RCC 7860 (cell line): ENCODE measurements at places on chromosomes 3 and 15.

GRCh38 chr15:90046911-90047392 is 45.8 kb downstream of the ZNF710 start:
- DNase-seq: no peak

DNA sequence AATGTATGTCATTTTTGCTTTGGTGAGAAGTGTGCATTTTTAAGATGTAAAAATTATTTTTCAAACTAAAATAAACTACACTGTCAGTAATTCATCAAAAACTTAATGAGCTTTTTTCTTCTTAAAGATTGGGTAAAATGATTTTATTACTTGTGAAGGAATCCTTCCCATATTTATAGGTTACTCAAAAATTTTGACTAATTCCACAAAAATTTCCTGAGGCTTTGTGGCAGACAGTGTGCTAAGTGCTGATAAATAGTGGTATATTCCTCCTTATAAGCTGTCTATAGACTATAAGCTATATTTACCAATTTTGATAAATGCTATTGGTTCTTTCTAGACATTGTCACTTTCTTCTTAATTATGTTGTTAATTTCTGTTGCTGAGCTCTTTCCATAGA is 284.5 kb upstream of the SEMA6D start:
- no peak for DNase-seq

- DNase-seq: no peak
Measured at GRCh38 chr3:125608419-125608818, 13.1 kb upstream of the OSBPL11 start.

DNA sequence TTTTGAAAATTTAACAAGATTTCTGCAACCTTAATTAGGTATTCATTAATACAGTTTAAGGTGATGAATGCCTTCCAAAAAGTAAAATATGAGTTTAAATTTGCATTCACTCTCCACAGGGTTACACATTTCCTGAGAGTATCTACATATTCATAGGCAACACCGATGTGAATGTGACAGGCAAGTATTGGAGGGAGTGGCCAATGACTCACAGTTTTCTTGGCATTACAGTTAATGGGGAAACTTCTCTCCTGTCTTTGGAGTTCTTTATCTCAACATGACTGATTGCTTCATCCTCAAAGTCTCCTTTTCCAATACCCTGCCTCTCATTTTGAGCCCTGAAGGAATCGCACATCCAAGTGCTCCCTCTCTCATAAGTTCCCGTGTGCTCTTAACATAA is 181.9 kb upstream of the CHL1 start:
- DNase-seq: no peak

DNA sequence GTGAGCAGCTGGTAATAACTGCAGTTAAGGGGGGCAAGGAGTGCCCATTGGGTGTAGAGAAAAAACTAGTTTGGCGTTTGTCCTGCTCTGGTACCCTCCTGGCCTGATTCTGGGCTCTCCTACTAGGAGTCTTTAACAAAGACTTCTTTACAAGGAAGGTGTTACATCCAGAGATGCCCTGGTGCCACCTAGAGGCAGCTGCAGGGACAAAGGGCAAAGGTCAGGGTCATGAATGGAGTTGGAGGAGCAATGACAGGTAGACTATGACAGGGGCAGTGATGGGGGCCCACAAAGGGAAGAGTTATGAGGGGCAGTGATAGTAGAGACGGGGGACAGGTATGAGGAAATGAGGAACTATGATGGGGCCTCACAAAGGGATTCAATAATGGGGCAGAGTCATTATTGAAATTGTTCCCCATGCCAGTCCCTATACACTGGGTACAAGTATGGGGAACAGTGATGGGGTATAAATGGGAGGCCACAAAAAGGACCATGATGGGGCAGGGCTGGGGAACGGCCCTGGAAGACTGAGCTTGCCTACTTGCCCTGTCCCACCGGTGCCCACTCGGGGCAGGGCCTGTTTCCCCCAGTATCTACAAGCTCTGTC is 7.9 kb downstream of the CCDC71 start:
- DNase-seq: peak; percentile 22

DNA sequence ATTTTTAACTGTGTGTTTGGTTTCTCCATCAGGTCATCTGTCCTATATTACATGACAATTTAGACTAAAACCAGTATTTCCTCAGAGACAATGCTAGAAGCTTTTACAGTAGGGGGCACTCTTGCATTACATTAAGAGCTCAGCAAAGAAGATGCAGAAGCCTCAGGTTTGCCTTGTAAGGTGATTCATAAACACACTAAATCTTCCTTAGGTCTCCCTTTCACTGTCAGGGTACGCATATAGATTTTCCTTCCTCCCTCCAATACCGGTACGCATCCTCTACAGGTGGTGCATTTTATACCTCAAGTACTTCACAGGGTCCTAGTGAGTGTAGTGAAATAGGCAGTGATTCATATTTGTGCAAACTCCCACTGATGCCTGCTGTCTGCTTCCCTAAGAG is 46.5 kb downstream of the CD86 start:
- DNase-seq: peak; percentile 39

DNA sequence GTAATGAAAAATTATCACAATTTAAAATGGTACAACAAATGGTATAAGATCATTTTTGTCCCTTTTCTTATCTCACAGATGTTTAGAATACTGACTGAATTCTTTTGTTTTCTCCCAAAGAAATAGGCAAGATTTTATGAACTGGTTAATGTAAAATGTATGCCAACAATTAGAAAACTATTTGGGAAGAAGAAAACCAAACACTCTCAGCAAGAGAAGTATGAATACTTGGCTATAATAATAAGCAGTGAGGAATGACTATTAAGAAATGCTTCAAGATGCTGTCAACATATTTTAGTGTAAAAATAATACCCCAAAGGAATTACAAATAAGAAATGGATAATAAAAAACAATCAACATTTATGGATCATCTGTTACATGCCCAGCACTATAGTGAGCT is 18.5 kb downstream of the SHQ1 start:
- DNase-seq: no peak

DNA sequence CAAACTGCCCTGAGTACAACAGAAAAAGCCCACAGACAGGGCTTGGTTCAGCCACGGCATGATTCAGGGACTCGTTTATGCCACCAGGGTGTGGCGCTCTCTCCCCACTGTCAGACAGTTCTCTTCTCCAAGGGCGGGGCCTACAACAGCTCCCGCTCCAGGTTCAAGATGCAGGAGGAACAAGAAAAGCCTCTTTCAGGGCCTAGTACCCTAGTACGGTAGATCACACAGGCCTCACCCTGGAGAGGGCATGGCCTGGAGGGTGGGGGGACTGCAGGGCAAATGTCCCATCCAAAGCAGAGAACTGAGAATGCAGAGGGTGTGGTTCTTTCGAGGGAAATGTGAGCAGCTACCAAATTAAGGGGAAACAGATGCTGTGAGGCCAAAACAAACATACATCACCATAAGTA is 12.0 kb downstream of the MESD start:
- no peak for DNase-seq

DNA sequence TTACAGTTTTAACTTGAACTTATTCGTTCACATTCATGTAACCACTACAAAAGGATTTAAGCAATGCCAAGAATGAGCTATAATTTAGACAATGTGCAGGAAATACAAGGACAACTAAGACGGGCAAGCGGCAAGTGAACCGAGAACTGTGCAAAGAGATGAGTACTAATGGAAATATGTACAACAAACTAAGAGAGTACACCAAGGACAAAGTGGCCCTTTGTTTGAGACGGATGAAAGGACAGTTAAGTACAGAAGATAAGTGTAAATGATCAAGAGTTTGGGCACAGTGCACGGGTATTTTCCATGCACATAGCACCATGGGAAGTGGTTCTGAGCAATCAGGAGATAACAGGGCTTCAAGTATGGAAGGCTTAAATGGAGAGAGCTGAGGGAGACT is 281.7 kb downstream of the ROBO2 start:
- DNase-seq: no peak
